GOT3 (cell line): ENCODE measurements at places on chromosomes 12 and 14.

- no peak for DNase-seq
These were observed 7.2 kb upstream of the KRT75 start for GRCh38 chr12:52441320-52441911.

DNA sequence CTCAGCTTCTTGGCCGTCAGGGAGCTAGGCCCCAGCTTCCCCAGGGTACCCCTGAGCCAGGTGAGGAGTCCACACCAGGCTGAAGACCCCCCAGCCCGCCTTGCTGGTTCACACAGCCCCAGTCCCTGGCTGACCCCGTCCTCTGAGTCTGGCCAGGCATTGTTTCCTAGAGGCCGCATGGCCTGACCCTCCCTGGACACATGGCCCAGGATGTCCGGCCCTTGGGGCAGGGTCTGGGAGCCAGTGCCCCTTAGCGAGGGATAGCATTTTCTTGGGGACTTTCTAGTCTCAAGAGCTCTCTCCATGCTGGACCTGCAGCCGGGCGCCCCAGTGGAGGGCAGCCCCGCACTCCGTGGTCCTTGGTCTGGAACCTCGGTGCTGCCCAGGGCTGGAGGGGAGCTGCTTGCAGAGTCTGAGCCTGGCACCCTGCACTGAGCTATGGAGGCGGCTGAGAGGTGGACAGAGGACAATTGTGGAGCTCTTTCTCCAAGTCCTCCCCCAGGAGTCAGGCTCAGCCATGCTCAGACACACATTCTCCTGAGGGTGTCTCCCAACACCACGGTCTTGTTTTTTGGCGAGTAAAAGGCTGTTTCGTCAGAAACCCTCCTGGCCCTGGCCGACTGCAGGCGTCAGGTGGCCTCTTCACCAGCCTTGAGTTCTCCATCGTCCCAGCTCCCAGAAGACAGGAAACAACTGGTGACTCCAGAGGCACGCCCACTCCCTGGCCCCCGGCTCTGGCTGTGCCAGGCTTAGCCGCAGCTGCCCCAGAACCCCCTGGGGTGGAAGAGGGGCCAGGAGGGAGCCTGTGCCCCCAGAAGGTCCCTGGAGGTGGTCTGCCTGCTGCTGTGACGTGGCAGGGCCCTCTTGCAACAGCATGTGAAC is 17.6 kb upstream of the CRIP2 start:
- DNase-seq = no peak

DNA sequence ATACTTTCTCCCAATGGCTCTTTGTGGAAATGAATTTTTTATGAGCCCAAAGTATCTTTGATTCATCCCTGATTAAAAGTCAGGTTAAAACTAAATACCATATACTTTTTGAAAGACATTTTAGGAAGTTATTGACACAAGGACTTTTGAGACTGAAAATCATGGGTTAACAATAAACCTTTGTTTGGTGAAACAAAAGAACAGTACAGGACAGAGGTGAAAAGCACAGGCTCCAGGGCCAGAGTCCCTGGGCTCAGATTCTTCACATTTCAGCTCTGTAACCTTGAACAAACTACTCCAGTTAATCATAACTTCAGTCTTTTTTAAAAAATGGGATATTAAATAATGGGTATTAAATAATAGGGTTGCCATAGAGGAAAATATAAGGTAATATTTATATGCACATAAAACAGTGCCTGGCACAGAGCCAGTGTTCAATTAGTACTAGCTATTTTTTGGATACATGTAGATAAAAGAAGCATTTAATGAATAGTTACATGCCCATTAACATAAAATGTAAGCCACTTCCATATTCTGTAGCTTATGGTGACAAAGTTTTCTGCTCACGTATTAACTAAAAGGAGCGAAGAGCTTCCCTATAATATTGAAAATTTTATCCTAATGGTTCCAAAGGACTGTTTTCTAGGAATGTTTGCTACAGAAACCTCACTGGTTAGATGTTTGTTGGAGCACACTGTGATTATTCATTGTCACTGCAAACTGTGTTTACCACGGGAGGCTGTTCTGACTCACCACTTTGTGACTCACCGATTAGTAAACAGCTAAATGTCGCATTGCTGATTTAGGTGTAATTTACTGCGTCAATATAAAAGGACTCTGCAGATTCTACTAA is 255.4 kb downstream of the DAD1 start:
- no peak for DNase-seq

- no peak for DNase-seq
These were observed 1673.9 kb upstream of the SEL1L start for GRCh38 chr14:83207550-83207949.

GRCh38 chr12:125205386-125205785 is 140.2 kb downstream of the AACS start:
- DNase-seq = no peak

DNA sequence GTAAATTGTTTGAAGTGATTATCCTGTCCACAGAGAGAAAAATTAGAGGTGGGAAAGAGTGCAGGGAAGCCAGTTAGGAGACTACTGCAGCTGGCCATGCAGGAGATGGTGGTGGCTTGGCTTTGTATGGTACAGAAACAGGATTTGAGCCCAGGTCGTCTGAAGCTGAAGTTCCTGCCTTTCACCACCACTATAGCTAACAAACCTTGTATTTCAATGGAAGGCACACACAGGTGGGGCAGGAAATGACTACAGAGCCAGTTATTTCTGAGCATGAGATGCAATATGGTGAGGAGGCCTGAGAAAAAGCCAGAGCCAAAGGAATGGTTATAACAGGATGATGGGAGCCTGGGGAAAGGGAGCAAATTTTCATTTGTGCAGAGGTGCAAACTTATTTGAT is 103.9 kb downstream of the BTG1 start:
- no peak for DNase-seq

DNA sequence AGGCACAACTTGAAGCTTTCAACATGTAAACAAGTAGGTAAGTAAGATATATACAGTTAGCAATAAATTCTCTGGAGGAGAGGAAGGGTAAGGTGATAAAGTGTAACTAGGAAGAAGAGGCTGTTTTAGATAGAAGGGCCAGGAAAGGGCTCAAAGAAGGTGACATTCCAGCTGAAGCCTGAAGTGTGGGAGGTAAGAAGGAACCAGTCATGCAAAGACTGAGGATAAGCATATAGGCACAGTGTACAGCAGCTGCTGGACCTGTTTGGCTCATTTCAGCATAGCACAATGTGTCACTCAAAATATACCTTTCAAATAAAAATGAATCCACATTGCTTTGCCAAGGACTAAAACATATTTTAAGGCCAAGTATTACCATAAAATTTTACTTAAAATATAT is 28.6 kb upstream of the ARL1 start:
- DNase-seq = no peak

DNA sequence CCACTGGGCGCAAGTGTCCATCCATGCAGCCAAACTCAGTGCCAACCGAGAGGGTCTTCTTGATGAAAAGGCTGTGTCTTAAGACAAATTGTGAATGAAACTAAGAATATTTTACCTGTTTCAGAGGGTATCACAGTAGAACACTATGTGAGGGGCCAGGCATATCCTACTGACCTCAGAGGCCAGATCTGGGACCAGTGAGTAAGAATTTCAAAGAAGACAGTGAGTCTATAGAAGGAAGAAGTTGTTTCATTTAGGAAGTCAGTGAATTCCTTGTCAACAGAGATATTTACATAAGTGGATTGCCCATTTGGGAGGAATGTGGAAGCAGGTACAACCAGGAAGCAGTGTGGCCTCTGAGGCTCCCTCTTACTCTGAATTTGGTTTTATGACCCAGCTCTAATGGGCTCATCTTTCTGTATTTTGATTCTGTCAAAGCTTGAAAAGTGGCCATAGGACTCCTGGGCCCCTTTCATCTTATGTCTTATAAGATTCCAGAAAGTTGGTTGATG is 137.4 kb downstream of the ZNF664 start:
- DNase-seq = no peak

- DNase-seq = no peak
These were observed 46.7 kb upstream of the EGLN3 start for GRCh38 chr14:33997611-33998010.
